NCI-H460 (cell line): ENCODE measurements at places on chromosomes 11 and 22.

DNA sequence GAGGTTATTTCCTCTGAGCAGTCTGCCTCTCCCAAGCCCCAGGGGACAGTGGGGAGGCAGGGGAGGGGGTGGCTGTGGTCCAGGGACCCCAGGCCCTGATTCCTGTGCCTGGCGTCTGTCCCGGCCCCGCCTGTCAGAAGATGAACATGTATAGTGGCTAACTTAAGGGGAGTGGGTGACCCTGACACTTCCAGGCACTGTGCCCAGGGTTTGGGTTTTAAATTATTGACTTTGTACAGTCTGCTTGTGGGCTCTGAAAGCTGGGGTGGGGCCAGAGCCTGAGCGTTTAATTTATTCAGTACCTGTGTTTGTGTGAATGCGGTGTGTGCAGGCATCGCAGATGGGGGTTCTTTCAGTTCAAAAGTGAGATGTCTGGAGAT lies 3.1 kb downstream of the PIM3 start:
- no peak for DNase-seq

GRCh38 chr11:10935015-10935559 lies 77.2 kb upstream of the ZBED5 start:
- DNase-seq, result no peak

GRCh38 chr11:17812091-17812864 lies 77.7 kb downstream of the KCNC1 start:
- no peak for DNase-seq

GRCh38 chr11:57972013-57972367 lies 51.7 kb upstream of the OR9Q1 start:
- DNase-seq, result no peak

DNA sequence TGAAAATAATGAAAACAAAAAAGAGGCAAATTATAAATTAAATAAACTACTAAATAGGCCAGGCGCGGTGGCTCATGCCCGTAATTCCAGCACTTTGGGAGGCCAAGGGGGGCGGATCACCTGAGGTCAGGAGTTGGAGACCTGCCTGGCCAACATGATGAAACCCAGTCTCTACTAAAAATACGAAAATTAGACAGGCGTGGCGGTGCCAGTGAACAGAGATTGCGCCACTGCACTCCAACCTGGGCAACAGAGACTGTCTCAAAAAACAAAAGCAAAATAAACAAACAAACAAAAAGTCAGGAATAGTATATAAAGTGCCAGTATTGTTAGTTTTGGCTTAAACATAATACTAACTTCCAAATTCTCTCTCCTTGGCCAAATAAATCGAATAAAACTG lies 37.6 kb upstream of the CECR2 start:
- no peak for DNase-seq

- DNase-seq, result no peak
Observed at GRCh38 chr11:79437981-79438630, 2.7 kb downstream of the TENM4 start.

GRCh38 chr11:121104312-121104762 lies 3.3 kb downstream of the TECTA start:
- DNase-seq, result no peak

DNA sequence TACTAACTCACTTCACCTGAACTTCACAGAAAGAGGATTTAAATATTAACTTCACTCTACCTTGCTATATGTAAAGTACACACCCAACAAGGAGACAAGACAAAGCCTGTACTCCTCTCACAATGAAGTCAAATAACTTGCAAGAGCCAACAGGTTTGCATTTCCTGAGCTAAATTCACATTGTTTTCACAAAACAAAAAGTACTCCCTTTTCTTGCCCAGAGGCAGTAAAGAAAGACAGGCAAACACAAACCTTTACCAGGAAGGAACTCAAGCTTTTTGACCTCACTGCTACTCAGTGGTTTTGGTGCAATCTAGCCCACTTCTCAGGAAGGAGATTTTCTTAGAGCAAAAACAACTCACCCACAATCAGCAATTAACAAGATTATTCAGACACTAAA lies 15.7 kb downstream of the USP28 start:
- no peak for DNase-seq

DNA sequence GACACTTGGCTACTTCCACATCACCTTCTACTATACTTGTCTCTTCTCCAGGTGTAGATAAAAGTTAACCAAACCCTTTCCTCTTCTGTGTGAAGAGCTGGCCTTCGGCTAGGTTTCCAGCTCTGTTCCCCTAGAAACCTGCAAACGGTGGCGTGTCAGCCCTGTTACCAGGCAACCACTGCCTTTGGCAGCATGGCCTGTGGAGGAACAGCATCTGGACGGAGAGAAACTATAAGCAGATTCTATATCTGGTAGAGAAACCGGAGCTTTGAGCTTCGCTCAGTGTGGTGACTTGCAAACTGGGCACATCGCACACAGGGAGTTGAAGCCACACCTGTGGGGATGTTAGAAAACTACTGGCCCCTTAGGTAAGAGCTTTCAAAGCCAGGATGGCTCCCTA lies 35.9 kb downstream of the ARAP1 start:
- no peak for DNase-seq

- no peak for DNase-seq
Observed at GRCh38 chr11:93492464-93493251, 50.5 kb downstream of the SMCO4 start.

DNA sequence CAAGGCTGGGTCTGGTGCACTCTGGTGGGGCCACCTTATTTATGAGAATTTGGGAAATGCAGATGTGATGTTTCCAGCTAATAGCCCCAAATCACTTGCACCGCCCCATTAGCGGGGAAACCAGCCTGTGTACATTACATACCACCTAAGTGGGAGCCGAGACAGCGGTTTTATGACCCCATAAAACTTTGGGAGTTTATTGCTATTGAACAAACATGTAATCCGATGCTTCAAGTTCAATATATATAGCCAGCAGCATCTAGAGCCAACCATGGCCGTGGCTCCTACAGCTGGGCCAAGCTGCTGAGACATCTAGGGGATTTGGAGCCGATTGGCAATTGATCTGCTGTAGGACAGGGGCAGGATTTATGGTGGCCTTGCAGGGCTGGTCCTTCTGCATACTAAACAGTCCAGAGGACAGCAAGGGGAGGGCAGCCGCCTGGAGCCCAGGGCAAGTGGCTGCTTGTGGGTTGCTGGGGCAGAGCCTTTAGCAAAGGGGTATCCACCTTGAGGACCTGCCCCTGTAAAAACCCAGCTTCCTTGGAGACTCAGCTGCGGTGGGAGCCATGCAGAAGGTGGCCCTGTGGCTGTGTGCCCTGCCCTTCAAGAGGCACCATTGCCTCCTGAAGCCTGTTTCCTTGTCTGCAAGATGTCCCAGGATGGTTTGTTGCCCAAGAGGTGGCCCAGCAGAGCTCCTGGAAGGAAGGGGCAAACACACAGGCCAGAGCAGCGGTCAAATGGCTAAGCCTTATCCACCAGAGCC lies 47.9 kb upstream of the CCDC188 start:
- DNase-seq, result no peak

- DNase-seq, result no peak
Observed at GRCh38 chr22:42604403-42604802, 10.3 kb downstream of the POLDIP3 start.

- DNase-seq, result no peak
Observed at GRCh38 chr11:118169300-118170140, 6.9 kb downstream of the SCN2B start.

DNA sequence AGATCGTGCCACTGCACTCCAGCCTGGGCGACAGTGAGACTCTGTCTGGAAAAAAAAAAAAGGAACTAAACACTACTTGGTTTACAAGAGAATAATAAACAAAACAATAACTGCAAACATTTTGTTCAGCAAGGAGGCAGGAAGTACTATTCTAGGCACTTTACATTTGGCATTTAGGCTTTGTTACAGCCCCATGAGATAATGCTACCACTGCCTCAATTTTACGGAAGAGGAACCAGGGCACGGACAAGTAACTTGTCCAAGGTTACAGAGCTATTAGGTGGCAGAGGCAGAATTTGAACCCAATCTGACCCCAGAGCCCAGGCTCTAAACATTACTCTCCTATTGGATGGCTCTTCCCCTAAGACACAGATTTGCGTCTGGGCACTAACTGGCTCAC lies 108.7 kb upstream of the AKIP1 start:
- no peak for DNase-seq

DNA sequence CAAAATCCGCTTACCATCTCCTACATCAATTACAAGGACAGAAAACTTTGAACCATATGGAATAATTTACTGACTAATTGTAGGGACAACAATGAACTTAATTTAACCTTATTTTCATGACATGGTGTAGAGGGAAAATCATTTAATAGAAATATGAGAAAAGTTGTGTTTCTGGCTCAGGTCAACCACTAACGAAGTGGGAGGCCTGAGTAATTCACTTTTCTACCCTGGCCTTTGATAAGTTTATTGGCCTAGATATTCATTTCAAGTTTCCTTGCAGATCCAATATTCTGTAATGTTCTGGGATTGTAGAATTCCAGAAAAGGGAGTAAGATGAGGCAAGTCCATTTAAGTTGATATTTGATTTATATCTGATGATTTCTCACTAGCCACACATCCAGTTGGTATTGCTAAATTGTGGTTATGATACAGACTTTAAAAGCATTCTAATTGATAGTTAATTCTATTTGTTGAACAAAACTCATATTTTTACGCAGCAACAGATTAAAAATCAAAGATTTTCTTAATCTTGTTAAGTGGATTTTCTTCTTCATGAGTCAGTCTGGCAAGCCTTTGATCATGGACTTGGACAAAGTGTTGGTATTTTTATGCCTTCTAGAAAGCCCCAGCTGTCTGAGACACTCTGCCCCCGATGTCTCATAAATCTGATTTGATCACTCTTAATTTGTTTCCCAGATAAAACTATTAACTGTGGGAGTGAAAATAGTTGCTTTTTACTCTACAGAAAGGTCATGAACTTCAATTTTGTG lies 336.5 kb downstream of the TMEM135 start:
- no peak for DNase-seq

DNA sequence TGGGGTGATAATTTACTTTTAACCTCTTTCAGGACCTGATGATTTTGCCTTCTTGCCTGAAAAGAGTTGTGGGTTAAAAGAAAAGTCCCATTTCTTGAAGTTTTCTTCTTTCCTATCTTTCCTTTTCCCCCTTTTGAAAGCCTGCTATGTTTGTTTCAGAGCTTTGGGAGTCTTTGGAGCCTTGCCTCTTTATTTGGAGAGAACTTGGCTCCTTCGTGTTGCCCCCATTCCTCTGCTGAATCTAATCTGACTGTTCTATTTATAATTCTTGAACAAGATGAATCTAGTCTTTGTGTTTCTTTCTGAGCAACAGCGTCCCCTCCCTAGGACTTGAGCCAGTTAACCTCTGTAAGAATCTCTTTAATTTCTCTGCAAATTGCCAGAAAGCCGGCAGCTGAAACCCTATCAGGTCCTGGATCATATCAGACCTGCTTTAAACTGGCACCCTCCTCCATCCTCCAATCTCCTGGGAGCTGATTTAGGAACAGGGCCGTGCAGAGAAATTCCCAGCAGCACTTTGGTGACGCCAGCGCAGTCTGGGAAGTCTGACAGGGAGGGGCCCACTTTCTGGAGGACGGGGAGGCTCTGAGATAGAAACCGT lies 289.1 kb upstream of the SORL1-AS1 start:
- DNase-seq, result no peak

DNA sequence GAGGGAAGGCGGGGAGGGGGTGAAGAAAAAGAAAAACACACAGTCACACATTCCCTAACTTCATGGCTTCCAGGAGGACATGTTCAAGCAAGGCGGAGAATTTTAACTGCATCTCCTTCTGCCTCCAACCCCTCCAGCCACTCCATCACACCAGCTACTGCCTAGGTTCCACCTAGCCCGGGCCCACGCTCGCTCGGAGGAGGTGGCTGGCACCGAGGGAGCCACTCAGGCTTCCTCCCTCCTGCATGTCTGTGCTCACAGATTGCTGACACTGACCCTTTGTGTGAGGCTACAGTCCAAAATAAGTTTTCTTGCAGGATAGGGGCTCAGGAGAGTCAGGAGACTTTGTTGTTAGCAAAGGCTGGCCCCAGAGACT lies 9.4 kb upstream of the OPCML start:
- no peak for DNase-seq

DNA sequence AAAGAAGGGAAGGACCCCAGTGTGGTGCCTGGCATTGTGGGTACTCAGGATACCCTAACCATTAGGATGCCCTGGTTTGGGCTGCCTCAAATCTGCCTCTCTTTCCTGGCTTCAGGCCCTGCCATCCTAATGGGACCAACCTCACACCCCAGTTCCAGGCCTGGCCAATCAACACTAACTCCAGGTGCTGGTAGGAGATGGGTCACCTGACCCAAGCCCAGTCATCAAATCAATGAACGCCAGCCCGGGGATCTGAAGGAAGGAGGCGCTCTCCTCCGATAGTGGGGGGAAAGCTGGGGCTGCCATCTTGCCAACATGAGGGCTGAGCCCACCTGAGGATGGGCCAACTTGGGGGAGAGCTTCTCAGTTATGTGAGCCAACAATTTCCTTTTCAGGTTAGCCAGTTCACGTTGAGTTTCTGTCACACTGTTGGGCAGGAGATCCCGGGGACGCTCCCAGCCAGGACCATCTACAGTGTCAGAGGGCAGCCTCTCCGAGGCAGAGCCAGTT lies 12.7 kb downstream of the MFNG start:
- no peak for DNase-seq

DNA sequence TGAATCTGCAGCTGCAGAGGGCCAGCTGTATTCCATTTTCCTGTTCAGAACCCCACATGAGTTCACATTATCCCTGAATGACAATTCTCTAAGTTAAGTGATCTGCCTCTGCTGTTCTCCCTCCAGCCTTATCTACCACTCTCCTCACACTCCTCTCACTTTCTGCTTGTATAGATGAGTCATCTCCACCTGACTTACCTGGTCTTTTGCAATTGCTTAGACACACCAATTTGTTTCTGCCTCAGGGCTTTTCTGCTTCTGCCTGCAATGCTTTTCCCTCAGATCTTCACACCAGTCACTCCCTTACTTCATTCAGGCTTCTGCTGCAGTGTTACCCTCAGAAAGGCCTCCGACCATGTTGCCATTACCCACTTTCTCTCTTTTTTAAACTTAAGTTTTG lies 118.1 kb downstream of the ATM start:
- DNase-seq, result no peak

- DNase-seq, result no peak
Observed at GRCh38 chr11:19740586-19740985, 27.9 kb downstream of the NAV2 start.

GRCh38 chr11:66042227-66042995 lies 6.5 kb downstream of the GAL3ST3 start:
- no peak for DNase-seq

DNA sequence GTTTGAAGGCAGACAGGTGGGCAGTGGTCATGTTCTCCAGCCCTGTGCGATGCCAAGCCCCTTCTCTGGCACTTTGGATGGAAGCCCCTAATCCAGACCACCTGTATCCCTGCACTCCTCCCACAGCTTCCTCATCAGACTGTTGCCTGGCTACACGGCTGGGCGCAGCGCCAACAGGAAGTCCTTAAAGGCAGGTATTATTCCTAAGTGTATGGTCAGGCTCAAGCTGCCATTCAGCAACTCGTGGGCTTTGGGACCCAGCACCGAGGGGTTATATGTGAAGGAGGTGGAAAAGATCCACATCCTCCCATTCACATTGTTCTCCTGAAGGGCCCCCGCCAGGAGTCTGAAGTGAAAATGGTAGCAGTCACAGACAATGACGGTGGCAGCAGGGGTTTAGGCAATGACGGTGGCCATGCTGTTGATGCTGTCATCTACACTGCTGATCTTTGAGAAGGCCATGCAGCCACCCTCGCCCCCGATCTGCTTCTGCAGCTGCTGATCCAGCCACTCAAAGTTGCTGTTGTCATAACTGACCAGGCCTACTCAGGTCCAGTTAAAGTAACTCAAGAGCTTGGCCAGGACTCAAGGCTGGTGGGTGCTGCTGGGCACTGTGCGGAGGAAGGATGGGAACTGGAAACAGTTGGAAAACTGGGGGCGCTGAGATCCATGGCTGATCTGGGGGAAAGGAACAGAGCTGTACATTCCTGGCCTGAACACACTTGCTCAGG lies 27.7 kb downstream of the OR6Q1 start:
- DNase-seq, result no peak
